ENCODE measurements at places on chromosomes 13 and 19. TPM values are rescaled to one million over a fixed set of nuclear protein-coding genes. Genes with fewer than 3 reads are reported as not detected.

TNNI3 gene
- not detected for total RNA-seq

VSTM2B gene
- total RNA-seq, result not detected

MCEMP1 gene
- not detected for total RNA-seq

EID2 gene
- 9.4 TPM for total RNA-seq

C19orf67 gene
- total RNA-seq, result not detected

ACER1 gene
- total RNA-seq, result not detected

TUBA3C gene
- total RNA-seq, result not detected

ZNF541 gene
- total RNA-seq, result not detected

ZNF888 gene
- 2.8 TPM for total RNA-seq

ZNF586 gene
- total RNA-seq, result 8.6 TPM

COMP gene
- total RNA-seq, result 0.10 TPM

ELSPBP1 gene
- not detected for total RNA-seq

ZNF71 gene
- total RNA-seq, result 4.4 TPM

USHBP1 gene
- 0.25 TPM for total RNA-seq

HIF3A gene
- total RNA-seq, result 32.0 TPM

CYP2A7 gene
- total RNA-seq, result not detected

SIGLEC5 gene
- total RNA-seq, result not detected

IL27RA gene
- 1.9 TPM for total RNA-seq

PTGER1 gene
- total RNA-seq, result 0.56 TPM

BRME1 gene
- total RNA-seq, result 0.20 TPM

IL11 gene
- 0.15 TPM for total RNA-seq

THSD8 gene
- total RNA-seq, result not detected

ZNF723 gene
- not detected for total RNA-seq

KCNC3 gene
- 0.20 TPM for total RNA-seq

ZNF536 gene
- total RNA-seq, result not detected
